Gastroesophageal sphincter (tissue), 4 donors: ENCODE measurements at places on chromosomes 5 and 9. TPM values are rescaled to one million over a fixed set of nuclear protein-coding genes. Genes with fewer than 3 reads are reported as not detected.

The UBTD2 gene
- 17.3 TPM for total RNA-seq

The OSMR gene
- 42.0 TPM for total RNA-seq

The AFAP1L1 gene
- 10.3 TPM for total RNA-seq

The ENHO gene
- not detected for total RNA-seq

The FAM221B gene
- total RNA-seq: not detected

The WDR38 gene
- total RNA-seq: not detected

The HSPB3 gene
- total RNA-seq: 58.1 TPM

The CCL27 gene
- not detected for total RNA-seq

The CTXN3 gene
- total RNA-seq: not detected

The F2RL2 gene
- 6.0 TPM for total RNA-seq

The TLR4 gene
- 29.8 TPM for total RNA-seq

The ZFYVE16 gene
- 27.2 TPM for total RNA-seq

The LHX3 gene
- total RNA-seq: not detected

The LCN9 gene
- not detected for total RNA-seq

The CD72 gene
- 1.5 TPM for total RNA-seq

The FBP1 gene
- 6.3 TPM for total RNA-seq

The MSX2 gene
- 1.5 TPM for total RNA-seq

The CSF2 gene
- 1.1 TPM for total RNA-seq

The RGMB gene
- 160 TPM for total RNA-seq
